Kidney (tissue), 22 donors: ENCODE measurements at places on chromosomes 1 and 21. TPM values are rescaled to one million over a fixed set of nuclear protein-coding genes. Genes with fewer than 3 reads are reported as not detected.

Gene LCE1D
- total RNA-seq = not detected

Gene TMPRSS15
- not detected for total RNA-seq

Gene PADI6
- not detected for total RNA-seq

Gene CIART
- total RNA-seq = 8.8 TPM

Gene KCNE1
- 2.5 TPM for total RNA-seq

Gene GLIS1
- total RNA-seq = 3.3 TPM

Gene S100A14
- 75.9 TPM for total RNA-seq

- H3K27me3 ChIP-seq = peaks cover 17% of the 10 kb centered on the region
- no peak for DNase-seq
- H3K27ac ChIP-seq = no peak overlapping the region
- H3K4me3 ChIP-seq = no peak overlapping the region
- no peaks in the 10 kb centered on the region for H3K4me1 ChIP-seq
- H3K36me3 ChIP-seq = no peaks in the 10 kb centered on the region
Measured at GRCh38 chr1:39695016-39695415, 3.8 kb upstream of the HPCAL4 start.

DNA sequence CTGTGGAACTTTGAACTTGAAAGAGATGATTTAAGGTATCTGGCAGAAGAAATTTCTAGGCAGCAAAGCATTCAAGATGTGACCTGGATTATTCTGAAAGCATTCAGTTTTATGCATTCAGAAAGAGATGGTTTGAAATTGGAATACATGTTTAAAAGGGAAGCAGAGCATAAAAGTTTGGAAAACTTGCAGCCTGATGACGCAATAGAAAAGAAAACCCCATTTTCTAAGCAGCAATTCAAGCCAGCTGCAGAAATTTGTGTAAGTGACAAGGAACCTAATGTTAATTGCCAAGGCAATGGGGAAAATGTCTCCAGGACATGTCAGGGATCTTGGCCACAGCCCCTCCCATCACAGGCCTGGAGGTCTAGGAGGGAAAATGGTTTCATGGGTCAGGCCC lies 354.0 kb downstream of the ZNF326 start:
- no peak overlapping the region for H3K4me3 ChIP-seq
- DNase-seq = no peak
- no peaks in the 10 kb centered on the region for H3K27me3 ChIP-seq
- no peaks in the 10 kb centered on the region for H3K4me1 ChIP-seq

- peaks cover 5% of the 10 kb centered on the region for H3K4me1 ChIP-seq
- no peak overlapping the region for H3K27ac ChIP-seq
- no peaks in the 10 kb centered on the region for H3K27me3 ChIP-seq
- no peak overlapping the region for H3K4me3 ChIP-seq
- DNase-seq = no peak
- peaks cover 39% of the 10 kb centered on the region for H3K36me3 ChIP-seq
Measured at GRCh38 chr1:111454859-111455641, 5.8 kb downstream of the ATP5PB start.

- no peak for DNase-seq
- H3K27ac ChIP-seq = no peak overlapping the region
- no peak overlapping the region for H3K4me3 ChIP-seq
Measured at GRCh38 chr1:17270891-17271765, 22.2 kb downstream of the PADI3 start.

GRCh38 chr21:33984021-33984481 lies 68.4 kb upstream of the ATP5PO start:
- H3K4me3 ChIP-seq = no peak overlapping the region
- no peaks in the 10 kb centered on the region for H3K27me3 ChIP-seq
- H3K4me1 ChIP-seq = peaks cover 4% of the 10 kb centered on the region

GRCh38 chr1:167681451-167682098 lies 40.2 kb upstream of the MPZL1 start:
- peaks cover 3% of the 10 kb centered on the region for H3K36me3 ChIP-seq
- DNase-seq = no peak
- no peaks in the 10 kb centered on the region for H3K27me3 ChIP-seq
- no peak overlapping the region for H3K27ac ChIP-seq

GRCh38 chr1:208029381-208030287 lies 118.7 kb upstream of the CD34 start:
- no peak overlapping the region for H3K4me3 ChIP-seq
- H3K27me3 ChIP-seq = no peaks in the 10 kb centered on the region
- peaks cover 2% of the 10 kb centered on the region for H3K4me1 ChIP-seq
- H3K36me3 ChIP-seq = no peaks in the 10 kb centered on the region
- no peak for DNase-seq

- H3K4me1 ChIP-seq = peaks cover 7% of the 10 kb centered on the region
- no peaks in the 10 kb centered on the region for H3K27me3 ChIP-seq
- H3K27ac ChIP-seq = no peak overlapping the region
- no peak for DNase-seq
- no peaks in the 10 kb centered on the region for H3K36me3 ChIP-seq
- no peak overlapping the region for H3K4me3 ChIP-seq
Measured at GRCh38 chr1:64196074-64196870, 7.2 kb upstream of the UBE2U start.

DNA sequence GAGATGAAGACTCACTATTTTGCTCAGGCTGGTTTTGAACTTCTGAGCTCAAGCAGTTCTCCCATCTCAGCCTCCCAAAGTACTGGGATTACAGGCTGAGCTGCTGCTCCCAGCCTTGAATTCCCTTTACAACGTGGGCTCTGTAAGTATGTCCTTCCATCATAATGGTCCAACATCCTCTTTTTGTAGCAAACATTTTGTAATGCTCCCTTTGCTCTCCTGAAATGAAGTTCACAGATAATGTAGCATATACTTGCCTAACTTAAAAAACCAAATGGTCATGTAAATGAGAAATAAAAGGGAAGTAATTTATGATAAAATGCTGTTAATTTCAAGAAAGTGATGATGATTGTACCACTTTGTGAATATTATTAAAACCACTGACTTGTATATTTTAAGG lies 30.5 kb upstream of the THEM4 start:
- H3K4me3 ChIP-seq = no peak overlapping the region
- H3K4me1 ChIP-seq = peaks cover 7% of the 10 kb centered on the region
- H3K36me3 ChIP-seq = no peaks in the 10 kb centered on the region
- DNase-seq = no peak
- no peak overlapping the region for H3K27ac ChIP-seq

DNA sequence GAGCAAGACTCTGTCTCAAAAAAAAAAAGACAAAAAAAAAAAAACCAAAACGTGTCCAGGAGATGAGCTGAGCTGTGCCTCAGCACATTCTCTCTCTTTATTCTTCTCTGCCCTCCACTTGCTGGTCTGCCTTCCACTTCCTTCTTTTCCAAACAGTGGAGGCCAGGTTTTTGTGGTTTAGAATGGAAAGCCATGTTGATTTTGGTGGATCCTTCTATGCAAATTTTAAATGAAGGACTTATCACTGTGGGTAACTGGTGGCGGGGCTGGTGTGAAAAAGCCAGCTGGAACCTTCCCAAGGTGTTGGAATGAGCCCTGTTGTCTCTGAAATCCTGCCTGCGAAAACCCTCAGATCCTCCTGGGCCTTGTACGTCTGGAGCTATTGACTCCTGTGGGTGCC lies 61.9 kb downstream of the PTPRU start:
- no peaks in the 10 kb centered on the region for H3K27me3 ChIP-seq
- DNase-seq = no peak
- H3K27ac ChIP-seq = no peak overlapping the region

DNA sequence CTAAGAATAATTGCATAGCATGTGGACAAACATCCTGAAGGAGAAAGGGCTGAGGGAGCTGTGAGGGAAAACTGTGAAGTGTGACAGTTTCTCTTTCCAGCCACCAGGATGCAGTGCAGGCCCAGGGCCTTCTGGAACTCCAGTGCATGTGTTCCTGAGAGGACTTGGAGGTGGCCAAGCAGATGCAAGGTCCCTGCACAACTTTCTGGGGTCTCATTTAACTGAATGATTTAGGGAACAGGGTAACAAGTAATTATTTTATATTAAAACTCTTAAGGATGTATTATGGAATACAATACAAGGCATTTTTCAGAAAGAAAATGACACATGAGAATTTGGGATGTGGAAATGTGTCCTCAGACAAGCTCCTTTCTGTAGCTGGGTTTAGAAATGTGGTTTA lies 61.2 kb upstream of the MCOLN3 start:
- H3K27me3 ChIP-seq = no peaks in the 10 kb centered on the region
- H3K36me3 ChIP-seq = no peaks in the 10 kb centered on the region
- H3K4me3 ChIP-seq = no peak overlapping the region
- no peaks in the 10 kb centered on the region for H3K4me1 ChIP-seq
- H3K27ac ChIP-seq = no peak overlapping the region

GRCh38 chr21:38121888-38122720 lies 134.7 kb upstream of the KCNJ15 start:
- no peaks in the 10 kb centered on the region for H3K4me1 ChIP-seq
- no peaks in the 10 kb centered on the region for H3K27me3 ChIP-seq

DNA sequence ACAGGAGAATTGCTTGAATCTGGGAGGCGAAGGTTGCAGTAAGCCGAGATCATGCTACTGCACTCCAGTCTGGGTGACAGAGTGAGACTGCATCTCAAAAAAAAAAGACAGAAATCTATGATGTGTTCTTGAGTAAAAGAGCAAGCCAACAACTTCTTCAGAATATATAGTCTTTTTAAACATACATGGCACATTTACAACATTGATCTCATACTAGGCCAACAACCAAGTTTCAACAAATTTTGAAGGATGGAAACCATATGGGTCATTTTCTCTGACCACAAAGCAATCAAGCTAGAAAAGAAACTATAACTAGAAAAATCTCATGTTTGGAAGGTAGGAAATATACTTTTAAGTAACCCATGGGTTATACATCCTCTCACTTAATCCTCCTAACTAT lies 38.3 kb downstream of the PAFAH2 start:
- DNase-seq = no peak
- H3K27me3 ChIP-seq = no peaks in the 10 kb centered on the region
- no peak overlapping the region for H3K4me3 ChIP-seq
- H3K4me1 ChIP-seq = no peaks in the 10 kb centered on the region
- no peak overlapping the region for H3K27ac ChIP-seq
- peaks cover 28% of the 10 kb centered on the region for H3K36me3 ChIP-seq

GRCh38 chr1:69700770-69701169 lies 133.0 kb downstream of the LRRC7 start:
- DNase-seq = no peak
- H3K4me1 ChIP-seq = no peaks in the 10 kb centered on the region
- H3K4me3 ChIP-seq = no peak overlapping the region
- H3K27me3 ChIP-seq = no peaks in the 10 kb centered on the region

DNA sequence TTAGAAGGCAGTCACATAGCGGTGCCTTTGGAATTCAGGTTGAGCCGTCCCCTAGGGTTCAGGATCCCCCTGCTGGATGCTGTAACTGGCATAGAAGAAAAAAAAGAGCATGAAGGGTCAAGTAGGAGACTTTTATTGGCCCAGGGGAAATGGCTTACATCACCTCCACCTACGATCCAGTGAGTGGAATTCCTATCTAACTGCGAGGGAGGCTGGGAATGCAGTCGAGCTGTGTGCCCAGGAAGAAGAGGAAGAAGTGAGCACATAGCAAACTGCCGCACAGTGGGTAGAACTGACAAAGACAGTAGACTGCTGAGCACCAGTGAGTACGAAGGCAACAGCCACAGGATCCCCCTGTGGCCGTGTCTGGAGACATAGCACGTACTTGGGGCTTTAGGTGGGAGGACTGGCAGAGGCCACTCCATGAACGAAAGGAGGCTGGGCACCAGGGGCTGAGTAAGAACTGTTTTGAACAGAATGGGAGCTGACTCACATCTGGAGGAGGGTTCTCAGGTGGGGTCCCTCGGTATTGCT lies 79.2 kb downstream of the RNF220 start:
- no peak overlapping the region for H3K4me3 ChIP-seq
- no peaks in the 10 kb centered on the region for H3K27me3 ChIP-seq
- no peak for DNase-seq
- H3K27ac ChIP-seq = no peak overlapping the region
- H3K4me1 ChIP-seq = no peaks in the 10 kb centered on the region

DNA sequence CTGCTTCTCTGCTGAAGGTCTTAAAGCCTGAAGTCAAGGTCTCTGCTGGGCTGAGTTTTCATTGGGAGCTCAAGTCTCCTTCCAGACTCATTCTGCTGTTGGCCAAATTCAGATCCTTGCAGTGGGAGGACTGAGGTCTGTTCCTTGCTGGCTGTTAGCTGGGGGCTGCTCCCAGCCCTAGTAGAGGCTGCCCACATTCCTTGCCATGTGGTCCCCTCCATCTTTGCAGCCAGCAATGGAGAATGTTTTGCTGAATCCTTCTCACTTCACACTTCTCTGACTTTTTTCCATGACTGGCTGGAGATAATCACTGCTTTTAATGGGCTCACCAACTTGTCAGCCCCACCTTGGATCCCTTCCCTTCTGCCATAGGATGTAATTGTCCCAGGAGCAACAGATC lies 33.2 kb downstream of the UBASH3A start:
- no peak for DNase-seq
- H3K27me3 ChIP-seq = no peaks in the 10 kb centered on the region
- no peak overlapping the region for H3K4me3 ChIP-seq
- H3K36me3 ChIP-seq = no peaks in the 10 kb centered on the region
- no peak overlapping the region for H3K27ac ChIP-seq

- peak overlapping the region; percentile 67 for H3K27ac ChIP-seq
- no peaks in the 10 kb centered on the region for H3K27me3 ChIP-seq
- DNase-seq = no peak
Measured at GRCh38 chr21:38267136-38267755, 10.5 kb downstream of the KCNJ15 start.

DNA sequence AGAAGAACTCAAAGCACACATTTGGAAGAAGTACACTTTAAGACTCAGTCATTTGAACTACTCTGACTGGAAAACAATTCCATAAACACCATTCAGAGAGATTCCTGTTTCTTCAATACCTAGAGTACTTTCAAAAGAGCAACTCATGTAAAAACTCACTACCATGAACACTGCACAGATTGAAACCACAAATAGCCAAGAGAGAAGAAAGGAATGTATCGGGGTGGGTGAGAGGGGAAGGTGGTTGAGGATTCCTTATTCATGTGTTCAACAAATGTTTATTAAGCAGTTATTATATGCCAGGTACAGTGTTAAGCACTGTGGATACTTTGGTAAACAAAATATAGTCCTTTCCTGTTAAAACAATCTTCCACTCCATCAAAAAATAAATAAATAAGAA lies 64.7 kb downstream of the NRIP1 start:
- H3K36me3 ChIP-seq = no peaks in the 10 kb centered on the region
- no peak overlapping the region for H3K27ac ChIP-seq
- DNase-seq = peak; percentile 49
- H3K4me1 ChIP-seq = peaks cover 3% of the 10 kb centered on the region
- H3K4me3 ChIP-seq = peak overlapping the region; percentile 41

DNA sequence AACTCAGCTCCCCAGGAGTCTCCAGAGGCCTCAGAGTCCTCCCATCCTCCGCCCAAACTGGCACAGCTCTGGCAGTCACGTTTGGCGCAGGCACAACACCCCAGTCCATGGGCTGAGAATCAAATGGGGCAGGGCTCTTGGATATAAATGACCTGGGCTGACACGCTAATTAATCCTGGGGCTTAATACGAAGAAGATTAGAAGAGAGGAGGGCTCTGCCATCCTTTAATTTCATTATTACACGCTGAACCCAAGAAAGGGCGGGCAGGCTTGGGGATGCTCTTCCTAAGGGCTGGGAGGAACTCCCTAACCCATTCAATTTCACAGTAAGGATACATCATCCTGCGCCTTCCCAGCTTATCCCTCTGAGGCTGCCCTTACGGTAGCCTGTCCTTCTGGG lies 2.4 kb downstream of the GRIK3 start:
- H3K4me1 ChIP-seq = no peaks in the 10 kb centered on the region
- H3K27me3 ChIP-seq = peaks cover 45% of the 10 kb centered on the region
- H3K36me3 ChIP-seq = no peaks in the 10 kb centered on the region
